Left colon (tissue), 2 donors: ENCODE measurements at places on chromosomes 16 and 17.

- no peak for DNase-seq
Observed at GRCh38 chr16:27742333-27742732, 192.4 kb downstream of the KATNIP start.

GRCh38 chr16:9345046-9345445, 253.6 kb downstream of the HAPSTR1 start:
- DNase-seq = no peak

DNA sequence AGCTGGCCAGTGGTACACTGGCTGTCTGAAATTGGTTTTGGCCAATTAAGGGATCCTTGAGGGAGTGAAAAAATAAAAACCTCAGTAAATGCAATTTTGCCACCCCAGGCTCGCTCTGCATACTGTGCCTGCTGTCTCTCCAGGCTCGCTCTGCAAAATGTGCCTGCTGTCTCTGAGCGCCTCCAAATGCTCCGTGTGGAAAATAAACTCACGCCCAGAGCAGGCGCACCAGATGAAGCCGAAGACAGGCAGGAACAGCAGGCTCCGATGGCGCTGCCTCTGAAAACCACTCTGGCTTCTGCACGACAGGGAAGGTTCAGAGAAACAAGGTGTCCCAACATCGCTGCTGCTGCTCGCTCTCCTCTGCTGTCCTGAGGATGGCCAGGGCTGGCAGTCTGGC, 29.1 kb downstream of the SNN start:
- no peak for DNase-seq

DNA sequence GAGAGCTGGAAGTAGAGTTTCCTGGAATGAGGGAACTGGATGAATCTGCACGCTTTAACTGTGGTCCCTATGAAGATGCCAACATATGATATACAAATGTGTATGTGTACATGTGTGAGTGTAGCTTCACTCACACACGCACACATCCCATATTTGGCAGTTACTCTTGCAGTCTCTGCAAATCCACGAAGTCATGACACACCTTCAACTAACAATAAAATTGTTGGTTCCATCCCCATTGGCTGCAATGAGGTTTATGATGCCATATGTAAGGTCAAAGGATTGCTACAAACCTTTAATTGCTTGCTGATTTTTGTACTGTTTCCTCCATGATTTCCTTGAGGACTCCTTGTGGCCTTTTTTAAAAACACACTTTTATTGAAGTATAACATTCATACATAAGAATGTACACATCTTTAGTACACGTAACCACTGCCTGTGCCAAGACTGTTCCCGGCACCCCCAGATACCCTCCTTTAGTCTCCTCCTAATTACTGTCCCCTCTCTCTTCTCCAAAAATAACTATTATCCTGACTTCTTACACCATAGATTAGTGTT, 22.0 kb downstream of the MYO1D start:
- no peak for DNase-seq

DNA sequence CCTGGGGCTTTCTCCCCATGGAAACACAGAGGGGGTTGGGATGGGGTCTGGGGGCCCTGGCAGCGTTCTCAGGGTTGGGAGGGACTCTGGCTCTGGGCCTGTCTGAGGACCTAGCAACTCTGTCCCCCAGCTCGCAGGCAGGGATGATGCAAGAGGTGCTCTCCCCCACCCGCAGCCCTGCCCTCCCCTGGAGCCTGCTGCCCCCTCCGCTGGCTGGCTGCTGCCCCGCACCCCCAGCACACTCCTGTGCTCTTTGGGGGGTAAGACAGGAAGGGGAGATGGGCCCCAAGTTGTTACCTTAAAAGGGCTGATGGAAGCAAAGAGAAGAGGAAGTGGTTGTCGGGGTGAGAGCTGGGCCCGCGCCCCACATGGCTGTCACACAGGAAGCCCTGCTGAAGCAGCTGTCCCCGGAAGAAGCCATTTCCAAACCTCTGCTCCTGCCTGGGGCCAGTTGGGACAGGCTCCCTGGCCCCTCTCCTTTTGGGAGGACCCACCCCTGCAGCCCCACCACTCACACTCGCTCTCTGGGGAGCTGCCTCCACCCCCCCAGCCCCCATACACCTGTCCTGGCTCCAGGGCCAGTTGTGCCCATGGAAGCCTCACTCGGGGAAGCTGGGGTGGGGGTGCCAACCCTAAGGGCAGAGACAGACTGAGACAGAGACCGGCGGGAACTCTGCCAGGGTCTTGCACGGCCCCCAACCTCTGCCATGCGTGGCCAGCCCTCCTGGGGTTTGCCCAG, 2.5 kb downstream of the CORO1A start:
- peak; percentile 66 for DNase-seq

- no peak for DNase-seq
Observed at GRCh38 chr16:1548233-1548632, 14.8 kb downstream of the TMEM204 start.

GRCh38 chr16:20675488-20676267, 21.8 kb downstream of the ACSM1 start:
- peak; percentile 84 for DNase-seq

DNA sequence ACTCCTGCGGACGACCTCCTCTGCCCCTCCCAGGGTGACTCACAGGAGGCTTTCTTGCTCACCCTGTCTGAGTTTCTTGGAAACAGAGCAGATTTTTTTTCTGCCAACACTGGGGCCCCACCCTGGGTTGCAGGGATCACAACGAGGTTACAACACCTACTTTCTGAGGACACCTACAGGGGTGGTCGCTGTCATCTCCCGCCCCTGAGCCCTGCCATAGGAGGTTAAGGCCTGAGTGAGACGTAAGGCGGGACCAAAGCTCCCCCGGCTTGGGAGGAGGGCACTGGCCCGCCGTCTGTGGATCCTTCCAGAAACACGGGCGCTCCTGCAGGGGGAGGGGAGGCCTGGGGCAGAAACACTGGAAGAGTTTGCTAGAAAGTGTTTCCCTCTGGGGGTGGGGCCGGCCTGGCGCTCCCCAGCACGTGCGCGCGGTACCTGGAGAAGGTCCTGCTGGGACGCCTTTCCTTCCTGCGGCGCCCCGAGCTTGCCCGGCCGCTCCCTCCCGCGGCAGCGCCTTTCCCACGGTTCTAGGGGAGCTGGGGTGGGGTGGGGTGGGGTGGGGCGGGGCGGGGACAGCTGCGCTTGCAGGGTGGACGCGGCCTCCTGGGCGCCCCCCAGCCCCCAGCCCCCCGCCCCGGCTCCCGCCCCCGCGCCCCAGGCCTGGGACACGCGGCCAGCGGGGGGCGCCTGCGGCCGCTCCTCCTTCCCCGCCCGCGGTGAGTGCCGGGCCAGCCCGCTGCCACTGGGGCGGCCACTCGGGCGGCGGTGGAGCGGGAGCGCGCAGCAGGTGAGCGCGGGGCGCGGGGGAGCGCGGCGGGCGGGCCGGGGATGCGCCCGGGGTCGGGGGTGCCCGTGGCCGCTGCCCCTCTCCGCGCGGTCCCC, 20.7 kb upstream of the ADCY7 start:
- DNase-seq = peak; percentile 70

- DNase-seq = no peak
Observed at GRCh38 chr17:47742319-47743181, 9.5 kb downstream of the TBX21 start.

DNA sequence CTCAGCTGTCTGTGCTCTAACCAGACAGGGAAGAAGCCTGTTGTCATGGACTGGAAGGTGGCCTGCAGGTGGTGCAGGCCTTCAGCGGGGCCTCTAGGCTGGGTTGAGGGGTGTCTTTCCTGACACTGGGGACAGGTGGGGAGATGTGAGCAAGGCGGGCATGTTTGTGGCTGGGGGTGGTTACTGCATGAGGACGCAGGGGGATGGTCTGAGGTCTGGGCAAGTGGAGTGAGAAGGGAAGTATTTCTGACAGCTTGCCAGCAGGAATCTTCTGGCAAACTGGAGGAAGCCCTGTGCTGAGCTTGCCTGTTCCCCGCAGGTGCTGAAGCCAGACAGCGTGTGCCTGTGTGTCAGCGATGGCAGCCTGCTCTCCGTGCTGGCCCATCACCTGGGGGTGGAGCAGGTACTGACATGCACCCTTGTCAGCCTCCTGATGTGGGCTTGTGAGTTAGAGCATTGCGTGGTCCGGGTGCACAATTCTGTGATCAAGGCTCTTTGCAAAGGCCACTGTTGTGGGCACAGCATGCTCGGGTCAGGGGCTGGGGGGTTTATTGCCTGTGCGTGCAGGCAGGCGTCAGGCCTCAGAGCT, 36.2 kb downstream of the PRMT7 start:
- DNase-seq = no peak

DNA sequence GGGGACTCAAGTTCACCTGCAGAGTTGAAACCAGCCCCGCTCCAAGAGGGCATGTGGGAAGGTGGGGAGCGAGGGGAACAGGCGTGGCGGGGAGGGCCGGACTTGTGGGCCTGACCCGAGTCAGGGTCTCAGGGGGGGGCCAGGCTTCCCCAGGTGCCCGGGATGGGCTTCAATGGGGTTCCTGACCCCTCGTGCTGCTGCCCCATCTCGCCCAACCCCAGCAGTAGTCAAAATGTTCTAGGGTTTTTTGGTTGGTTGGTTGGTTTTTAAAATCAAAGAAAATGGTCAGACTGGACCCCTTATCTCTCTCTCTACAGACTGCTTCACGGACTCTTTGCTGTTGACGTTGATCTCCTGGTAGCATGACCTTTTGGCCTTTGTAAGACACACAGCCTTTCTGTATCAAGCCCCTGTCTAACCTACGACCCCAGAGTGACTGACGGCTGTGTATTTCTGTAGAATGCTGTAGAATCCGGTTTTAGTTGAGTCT, 69.5 kb downstream of the AMFR start:
- no peak for DNase-seq

DNA sequence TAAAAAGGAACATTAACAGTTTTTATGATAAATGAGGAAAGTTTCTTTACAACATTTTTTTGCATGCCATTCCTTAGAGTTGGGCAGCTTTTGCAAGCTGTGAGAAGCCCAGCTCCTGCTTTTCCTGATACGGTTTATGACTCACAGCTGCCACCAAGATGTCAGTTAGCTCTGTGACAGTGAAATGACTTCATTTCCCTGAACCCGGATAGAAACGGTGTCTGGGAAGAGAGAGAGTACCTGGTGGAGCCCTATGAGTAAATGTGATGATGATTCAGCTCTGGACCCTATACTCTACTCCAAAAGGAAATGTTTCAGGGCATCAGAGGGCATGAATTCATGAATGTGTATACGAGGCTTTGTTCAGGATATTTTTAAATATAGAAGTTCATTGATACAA, 366.3 kb upstream of the HSBP1 start:
- DNase-seq = no peak

DNA sequence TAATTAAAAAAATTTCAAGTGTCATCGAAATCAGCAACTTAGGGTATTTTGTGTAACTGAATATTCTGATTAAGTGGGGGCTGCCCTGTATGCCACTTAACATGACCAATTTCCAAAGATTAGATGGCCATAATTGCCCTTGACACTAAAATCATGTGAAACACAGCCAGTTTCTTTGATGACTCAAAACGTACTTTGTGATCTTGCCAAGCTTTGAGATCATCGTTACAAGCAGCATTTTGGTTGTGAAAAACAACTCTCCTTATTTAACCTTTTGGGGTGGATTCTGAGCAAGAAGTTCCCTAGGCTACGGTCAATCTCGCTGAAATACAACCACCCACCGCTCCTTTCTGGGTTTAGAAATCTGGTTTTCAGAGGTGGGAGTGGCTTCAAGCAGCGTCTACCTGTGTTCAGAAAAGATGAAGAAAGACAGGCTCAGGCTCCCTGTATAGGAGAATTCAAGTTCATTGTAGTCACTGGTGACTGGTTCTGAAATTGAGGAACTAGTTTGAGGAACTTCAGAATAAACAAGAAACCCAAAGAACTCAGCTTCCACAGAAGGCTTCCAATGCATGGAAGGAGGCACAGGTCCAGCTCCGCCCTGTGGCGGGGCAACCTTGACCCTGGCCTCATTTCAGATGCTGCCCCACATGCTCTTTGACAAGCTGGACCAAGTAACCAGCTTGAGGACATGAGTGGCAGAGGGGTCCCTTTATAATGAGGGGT, 9.4 kb downstream of the MAP3K14 start:
- DNase-seq = no peak

DNA sequence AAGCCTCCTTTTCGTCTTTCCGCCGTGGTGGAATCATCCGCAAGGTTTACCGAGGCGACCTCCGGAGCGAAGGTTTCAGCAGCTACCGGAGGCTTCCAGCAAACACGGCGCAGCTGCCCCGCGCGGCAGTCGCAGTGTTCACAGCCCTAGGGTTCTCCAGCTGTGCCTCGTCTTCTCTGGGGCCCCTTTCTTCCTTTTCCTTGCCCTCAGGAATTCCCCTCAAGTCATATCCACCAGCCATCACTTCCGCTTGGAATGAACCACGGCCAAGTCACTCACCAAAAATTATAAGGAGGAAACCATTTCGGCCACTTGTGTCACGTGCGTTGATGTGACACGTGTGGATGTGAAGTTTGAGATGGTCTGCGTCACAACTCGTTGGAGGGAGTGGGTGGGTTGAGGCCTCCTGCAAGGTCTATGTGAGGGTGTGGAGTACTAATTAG, 636 bp upstream of the ERN1 start:
- DNase-seq = no peak

DNA sequence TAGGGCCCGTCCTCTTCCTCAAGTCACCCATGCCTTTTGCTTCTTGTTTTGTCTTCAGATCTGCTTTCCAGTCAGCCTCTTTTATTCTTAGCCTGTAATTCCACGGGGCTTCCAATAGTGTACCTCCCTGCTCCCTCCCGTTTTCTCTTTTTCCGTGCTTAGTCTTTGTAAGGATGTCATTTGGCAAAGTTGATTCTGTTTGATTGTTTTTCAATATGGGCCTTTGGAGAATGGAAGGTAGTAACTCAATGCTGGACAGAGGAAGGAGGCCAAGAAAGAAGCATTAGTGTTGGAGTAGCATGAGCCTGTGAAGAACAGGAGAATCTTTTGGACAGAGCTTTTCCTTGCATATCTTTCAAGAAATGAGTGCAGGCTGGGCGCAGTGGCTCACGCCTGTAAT, 6.5 kb downstream of the WWP2 start:
- DNase-seq = no peak

DNA sequence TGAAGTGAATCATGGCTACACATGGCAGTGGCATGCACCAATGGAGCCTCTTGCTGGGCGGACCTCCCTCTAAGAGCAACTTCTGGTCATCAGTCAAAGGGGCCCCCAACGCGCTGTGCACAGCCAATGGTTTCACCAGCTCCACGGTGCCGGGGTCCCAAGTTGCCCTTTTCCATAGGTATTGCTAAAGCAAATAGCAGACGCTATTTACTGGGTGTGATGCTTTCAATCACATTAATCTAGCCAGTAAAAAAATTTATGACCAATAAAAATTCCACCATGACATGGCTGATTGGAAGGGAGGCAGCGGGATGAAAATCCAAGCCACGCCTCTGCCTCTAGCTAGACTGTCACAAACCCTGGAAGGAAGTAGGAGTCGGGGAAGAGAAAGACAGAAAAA, 680.3 kb upstream of the SOX9 start:
- peak; percentile 29 for DNase-seq
